Panc1 (cell line): ENCODE measurements at places on chromosomes 7 and 10.

GRCh38 chr10:86900955-86901354, 56.5 kb downstream of the MMRN2 start:
- no peak for DNase-seq

DNA sequence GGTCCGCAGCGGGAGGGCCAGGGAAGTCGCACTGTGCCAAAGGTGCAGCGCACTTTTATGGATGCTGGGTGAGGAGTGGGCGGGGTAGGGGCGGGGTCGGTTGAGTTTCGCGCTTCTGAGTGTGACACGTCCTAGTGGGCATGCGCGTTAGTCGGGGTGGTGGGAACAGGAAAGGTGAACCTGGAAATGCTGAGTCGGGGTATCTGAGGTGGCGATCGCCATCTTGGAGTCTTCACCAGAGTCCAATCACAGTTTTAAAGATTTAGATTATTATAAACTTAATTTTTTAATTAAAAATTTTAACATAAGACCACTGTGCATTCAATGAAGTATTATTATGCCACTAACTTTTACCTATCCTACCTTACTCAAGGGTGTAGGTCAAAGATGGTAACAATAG, 45.7 kb downstream of the ZNF138 start:
- DNase-seq = no peak

DNA sequence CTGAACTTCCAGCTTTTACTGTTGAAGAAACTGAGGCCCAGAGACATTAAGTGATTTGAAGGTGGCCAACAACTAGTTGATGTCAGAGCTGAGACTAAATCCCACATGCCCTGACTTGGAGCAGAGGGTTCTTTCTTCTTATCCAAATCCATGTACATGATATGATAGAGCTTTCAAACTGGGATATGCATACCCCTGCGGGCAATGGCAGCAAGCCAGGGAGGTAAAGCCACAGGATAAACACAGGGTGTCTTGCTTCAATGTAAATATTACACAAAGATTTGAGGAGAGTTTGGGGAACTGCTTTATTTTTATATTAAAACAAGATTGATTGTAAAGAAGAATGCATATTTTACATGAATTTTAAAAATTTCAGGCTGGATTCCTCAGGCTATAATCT, 2.3 kb upstream of the LRRC72 start:
- no peak for DNase-seq

GRCh38 chr10:79270466-79271246, 76.6 kb upstream of the PPIF start:
- DNase-seq = no peak

- no peak for DNase-seq
Observed at GRCh38 chr7:157495594-157495993, 158.8 kb downstream of the DNAJB6 start.

GRCh38 chr10:6689036-6689435, 109.0 kb upstream of the PRKCQ start:
- no peak for DNase-seq

DNA sequence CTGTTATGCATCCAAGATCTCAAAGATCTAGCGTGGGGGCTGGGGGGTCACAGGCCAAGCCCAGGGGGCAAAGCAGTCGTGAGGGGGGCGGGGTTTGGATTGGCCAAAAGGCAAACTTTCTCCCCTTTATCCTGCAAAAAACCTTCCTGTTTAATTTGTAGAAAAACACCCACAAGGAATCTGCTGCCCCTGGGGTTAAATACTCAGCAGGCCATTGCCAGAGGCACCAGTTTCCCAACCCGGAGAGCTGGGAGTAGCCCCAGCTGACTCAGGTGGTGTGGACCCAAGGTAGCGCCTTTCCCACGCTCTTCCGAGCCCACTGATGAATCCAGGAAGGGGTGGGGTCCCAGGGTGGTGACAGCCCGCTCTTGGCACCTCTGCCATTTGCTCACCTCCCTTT, 21.4 kb downstream of the KCP start:
- DNase-seq = no peak

DNA sequence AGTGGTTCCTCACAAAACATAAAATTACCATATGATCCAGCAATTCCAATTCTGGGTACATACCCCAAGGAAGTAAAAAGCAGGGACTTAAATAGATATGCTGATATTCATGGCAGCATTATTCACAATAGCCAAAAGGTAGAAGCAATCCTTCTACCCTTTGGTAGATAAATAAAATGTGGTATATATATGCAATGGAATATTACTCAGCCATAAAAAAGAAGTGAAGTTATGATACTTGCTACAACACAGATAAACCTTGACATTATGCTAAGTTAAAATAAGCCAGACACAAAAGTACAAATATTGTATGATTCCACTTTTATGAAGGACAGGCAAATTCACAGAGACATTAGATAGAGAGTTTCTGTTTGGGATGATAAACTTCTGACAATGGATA, 13.3 kb downstream of the JMJD1C start:
- DNase-seq = no peak

DNA sequence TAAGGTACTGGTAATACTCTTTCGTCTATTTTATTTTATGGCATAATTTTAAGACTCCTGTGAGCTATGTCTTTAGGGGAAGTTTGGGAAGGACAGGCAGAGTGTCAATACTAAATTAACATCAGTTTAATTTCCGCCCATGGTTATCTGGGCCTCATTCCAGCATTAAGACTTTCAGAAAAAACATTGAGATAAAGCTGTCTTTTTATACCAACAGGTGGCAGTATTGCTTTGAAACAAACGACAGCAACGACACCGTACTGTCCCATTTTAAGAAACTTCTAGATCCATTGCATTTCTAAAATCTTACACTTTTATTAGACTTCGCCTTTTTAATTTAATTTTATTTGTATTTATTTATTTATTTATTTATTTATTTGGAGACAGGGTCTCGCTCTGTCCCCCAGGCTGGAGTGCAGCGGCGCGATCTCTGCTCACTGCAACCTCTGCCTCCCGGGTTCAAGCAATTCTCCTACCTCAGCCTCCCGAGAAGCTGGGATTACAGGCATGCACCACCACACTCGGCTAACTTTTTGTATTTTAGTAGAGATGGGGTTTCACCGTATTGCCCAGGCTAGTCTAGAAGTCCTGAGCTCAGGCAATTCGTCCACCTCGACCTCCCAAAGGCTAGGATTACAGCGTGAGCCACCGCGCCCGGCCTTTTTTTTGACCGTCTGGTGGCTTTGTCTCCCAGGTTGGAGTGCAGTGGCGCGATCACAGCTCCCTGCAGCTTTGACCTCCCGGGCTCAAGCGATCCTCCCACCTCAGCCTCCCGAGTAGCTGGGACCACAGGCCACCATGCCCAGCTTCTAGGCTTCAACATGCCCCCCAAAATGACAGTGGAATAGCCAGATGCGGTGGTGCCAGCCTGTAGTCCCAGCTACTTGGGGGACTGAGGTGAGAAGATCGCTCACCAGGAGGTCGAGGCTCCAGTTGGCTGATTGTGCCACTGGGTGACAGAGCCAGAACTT, 78.7 kb upstream of the C1GALT1 start:
- peak; percentile 50 for DNase-seq

DNA sequence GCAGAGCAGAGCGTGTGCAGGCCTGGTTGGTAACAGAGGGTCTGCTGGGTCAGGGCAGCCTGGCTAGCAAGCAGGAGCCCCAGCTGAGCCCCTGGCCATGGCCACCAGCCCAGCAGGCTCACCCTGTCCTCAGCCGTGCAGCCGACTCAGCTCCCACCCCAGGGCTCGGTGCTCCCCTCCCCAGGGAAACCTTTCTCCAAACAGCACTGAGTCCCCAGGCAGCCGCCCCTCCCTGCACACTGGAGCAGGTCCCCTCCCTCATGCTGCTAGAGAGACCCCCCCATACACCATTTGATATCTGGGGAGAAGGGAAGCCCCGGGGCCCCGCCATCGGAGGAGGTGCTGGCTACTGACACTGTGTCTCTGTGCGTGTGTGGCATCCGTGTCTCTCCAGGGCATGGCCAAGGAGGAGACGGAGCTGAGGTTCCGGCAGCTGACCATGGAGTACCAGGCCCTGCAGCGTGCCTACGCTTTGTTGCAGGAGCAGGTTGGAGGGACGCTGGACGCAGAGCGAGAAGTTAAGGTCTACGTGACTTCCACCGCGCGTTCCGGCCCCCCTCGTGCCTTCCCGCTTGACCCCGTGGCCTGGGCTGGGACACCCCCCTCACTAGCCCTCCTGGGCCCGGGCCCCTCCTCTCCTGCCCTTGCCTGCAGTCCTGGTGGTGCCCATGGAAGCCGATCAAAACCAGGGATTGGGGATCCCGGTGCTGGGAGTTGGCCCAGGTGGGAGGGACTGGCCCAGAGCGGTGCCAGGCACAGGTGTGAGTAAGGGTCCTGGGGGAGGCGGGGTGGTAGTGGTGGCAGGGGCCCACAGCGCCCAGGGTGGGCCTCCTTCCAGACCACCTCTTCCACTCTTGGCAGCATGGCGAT, 45.0 kb upstream of the DPYSL4 start:
- DNase-seq = no peak

- no peak for DNase-seq
Observed at GRCh38 chr10:125521721-125522680, 161.0 kb downstream of the TEX36 start.

GRCh38 chr10:23326544-23327307, 17.9 kb downstream of the C10orf67 start:
- DNase-seq = no peak

- DNase-seq = no peak
Observed at GRCh38 chr7:2353936-2354185, 766 bp upstream of the EIF3B start.

DNA sequence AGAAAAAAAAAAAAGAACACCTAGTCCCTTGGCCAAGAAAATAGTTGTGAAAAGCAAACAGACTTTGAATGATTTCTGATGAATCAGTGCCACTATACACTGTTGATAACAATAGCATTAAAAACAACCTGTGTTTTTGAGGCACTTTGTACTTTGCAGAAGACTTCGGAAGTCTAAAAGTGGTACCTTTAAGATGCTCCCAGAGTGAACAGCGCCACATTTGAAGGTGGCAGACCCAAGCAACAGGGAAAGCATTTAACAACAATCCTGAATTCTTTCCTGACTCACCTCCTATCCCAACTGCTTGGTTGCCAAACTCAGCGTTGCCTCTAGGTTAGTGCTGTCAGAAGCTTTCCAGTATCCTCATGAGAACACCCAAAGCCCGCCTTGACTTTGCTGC, 102.5 kb upstream of the CCDC6 start:
- no peak for DNase-seq

- DNase-seq = no peak
Observed at GRCh38 chr7:25802473-25802872, 349.5 kb upstream of the NFE2L3 start.

DNA sequence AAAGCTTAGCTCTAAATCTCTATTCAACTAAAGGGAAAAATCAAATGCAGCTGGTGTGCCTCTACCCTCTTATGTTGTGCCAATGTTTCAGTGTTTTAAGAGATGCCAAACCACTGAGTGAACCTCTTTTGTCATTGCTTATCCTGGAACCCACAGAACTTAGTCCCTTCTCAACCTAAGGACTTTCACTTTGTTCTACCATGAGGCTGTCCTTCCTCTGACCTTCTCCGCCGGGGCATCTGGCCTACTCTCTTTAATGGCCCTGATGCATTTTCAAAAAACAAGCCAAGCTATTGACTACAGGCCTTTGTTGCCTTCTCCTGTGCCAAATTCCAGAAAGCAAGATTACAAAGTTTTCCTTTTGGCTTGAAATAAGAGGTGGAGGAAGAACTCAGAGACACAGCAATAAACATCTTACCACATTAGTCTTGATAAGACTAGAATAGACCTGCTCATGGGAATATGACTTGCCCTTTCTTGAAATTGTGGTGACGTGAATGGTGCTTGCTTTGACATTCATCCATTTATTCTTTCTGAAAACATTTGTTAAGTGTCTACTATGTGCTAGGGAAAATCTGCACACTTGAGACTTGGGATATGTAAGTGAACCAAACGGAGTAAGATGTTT, 253.2 kb upstream of the SMIM30 start:
- no peak for DNase-seq

DNA sequence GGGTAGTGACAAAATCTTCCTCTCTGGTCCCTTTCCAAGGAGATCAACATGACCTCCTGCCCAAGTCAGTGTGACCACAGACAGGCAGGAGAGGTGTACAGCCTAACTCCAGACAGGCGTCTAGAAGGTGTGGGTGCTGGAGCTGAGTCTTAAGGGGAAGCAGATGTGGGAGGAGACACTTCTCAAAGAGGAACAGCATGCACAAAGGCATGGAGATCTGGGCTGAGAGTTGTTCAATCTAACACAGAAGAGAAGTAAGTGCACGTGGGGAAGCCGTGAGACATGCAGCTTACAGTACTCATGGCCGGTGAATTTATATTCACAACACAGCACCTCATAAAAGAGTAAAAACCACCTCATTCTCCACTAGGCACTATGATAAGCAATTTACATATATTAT, 23.8 kb upstream of the GSDME start:
- DNase-seq = no peak

GRCh38 chr10:16583382-16583781, 61.7 kb upstream of the C1QL3 start:
- DNase-seq = no peak

DNA sequence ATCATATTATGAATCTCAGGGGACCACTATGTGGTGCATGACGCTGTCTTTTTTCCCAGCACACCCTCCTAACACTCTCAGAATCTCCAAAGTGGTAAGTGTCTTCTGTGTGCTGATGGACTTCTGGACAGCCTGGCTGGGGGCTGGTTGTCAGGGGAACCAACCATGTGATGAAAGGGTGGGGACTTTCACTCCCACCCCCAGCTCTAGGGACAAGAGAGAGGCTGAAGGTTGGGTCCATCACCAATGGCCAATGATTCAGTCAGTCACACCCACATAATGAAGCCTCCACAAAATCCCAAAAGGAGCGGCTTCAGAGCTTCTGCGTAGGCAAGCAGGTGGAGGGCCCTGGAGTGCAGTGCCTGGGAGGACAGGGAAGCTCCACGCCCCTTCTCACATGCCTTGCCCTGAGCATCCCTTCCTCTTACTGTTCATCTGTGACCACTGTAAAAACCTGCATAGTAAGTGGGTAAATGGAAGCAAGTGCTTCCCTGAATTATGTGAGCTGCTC, 44.6 kb downstream of the RASGEF1A start:
- no peak for DNase-seq

- no peak for DNase-seq
Observed at GRCh38 chr10:133336577-133337369, at the start of gene CALY. TSS of gene CALY (minus strand) at chr10:133336896. CDS start at chr10:133328989, 7,907 bp downstream.

DNA sequence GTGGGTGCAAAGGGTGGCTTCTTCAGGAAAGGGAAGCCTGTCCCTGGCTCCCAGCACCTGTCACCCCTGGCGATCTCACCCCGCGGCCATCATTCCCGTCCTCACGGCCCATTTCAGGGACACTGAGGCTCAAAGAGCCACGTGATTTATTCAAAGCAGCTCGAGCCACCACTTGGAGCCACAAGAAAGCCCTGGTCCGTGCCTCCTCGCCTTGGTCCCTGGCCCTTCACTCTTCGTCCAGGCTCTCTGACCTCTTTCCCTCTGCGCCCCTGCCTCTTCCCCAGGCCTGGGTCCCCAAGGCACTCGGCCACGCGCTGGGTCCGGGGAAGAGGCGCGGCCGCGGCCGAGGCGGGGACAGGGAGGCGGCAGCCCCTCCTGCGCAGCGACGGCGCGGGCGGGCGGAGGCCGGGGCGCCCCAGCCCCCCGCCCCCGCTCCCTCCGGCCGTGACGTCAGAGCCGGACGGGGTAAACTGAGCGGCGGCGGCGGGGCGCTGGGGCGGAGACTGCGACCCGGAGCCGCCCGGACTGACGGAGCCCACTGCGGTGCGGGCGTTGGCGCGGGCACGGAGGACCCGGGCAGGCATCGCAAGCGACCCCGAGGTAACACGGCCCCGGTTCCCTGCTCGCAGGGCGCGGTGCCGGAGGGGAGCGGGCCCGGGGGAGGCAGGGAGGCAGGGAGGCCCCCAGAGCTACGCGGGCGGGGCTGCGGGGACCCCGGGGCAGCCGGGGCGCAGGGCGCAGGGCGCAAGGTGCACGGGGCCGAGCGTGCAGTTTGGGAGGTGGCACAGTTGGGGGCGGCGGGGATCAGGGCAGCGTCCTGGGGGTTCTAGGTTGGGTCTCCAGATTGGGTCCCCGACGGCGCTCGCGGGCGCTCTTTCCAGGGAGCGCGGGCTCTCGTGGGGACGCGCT, at the start of gene SLC18A2:
SLC18A2 (plus strand) TSS at position 494 of the 909 bp plus-strand sequence. CDS start 580 bp downstream, outside the sequence.
- DNase-seq = no peak
